Stimulated activated CD4-positive, alpha-beta T cell treated with anti-CD3 and anti-CD28 coated beads, Interleukin-1b, Interleukin-23, amount 100 ng/mL, for 1 hour (primary cell): ENCODE measurements at places on chromosomes 5 and 9.

GRCh38 chr5:136529081-136529480, 163.7 kb upstream of the TRPC7 start:
- DNase-seq = no peak

GRCh38 chr9:89457376-89457855, 40.5 kb downstream of the SEMA4D start:
- DNase-seq = no peak

GRCh38 chr9:127554966-127555839, 56.9 kb upstream of the STXBP1 start:
- DNase-seq = no peak

GRCh38 chr9:120965344-120966012, 38.9 kb upstream of the TRAF1 start:
- no peak for DNase-seq

GRCh38 chr5:142110046-142110531, 1.5 kb downstream of the NDFIP1 start:
- no peak for DNase-seq

DNA sequence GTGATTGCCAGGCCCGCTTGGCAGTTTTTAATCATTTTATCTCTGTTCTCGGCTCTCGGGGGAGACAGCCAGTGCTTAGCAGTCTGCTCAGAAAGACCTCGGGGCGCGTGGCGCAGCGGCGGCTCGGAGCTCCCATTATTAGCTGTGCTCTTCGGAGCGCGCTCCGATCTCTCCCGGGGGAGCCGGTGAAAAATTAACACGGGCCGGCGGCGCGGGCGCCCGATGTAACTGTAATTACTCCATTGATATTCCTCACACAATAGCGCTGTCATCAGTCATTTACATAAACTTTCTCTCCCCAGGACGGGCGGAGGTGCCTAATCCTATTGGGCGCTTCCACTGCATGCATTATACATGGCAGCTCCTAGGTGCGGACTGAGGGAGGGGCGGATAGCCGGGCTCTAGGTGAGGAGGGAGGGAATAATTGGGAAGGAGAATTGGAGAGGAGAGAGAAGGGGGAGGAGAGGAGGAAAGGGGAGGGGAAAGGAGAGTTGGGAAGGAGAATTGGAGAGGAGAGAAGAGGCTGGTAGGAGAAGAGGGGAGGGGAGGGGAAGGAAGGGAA, 24.9 kb downstream of the LMX1B start:
- DNase-seq = no peak

- DNase-seq = no peak
These were observed 18.5 kb upstream of the FER start for GRCh38 chr5:108729242-108729615.

- no peak for DNase-seq
These were observed 48.1 kb downstream of the SPATA31C2 start for GRCh38 chr9:88090151-88090581.

- no peak for DNase-seq
These were observed 90.7 kb downstream of the DAPK1 start for GRCh38 chr9:87588339-87588738.
